GM04503 (cell line): ENCODE measurements at places on chromosomes 6 and 20.

DNA sequence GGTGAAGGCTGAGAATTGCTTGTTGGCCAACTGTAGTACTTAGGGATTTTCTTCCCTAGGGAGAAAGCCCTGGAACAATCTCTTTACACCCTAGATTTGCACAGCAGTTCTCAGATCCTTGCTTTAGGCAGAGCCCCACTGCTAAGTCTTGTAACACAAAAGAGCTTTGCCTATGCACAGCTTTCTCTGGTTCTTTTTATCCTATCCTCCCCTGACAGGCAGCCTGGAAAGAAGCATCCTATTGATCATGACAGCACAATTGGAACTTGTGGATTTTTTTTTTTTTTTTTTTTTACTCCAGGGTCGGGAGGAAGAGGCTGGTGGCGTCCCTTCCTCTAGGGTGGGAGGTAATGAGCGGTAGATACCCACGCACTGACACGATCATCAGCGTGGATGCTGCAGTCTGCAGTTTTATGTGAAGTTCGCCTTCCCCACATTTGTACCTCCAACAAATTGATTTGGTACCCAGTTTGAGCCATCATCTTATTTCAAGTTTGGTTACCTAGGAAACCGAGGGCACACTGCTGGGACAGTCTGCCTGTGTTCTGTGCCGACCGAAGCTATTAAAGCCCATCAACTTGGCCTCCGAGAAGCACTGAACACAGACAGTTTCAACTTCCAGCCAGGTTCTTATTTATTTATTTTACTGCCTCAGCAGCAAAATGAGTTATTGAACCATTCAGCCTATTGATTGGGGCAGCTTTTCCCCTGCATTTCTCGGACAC is 110.1 kb downstream of the NRN1 start:
- DNase-seq = no peak

DNA sequence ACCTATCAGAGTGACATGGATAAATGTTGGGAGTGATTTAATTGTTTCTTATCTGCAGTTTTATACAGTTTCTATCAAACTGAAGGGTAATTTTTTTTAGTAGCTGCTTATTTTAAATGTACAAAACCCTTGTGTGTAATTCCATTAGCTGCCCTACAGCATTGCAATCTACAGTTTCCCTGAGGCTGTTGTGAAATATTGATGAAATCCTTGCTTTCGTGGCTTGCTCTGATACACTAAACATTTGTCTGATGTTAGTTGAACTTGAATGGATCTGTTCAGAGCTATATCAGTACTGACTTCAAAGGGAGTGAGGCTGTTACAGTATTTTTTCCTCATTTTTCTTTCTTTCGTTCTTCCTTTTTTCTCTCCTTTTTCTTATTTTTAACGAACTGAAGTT is 255.4 kb downstream of the TSHZ2 start:
- no peak for DNase-seq

DNA sequence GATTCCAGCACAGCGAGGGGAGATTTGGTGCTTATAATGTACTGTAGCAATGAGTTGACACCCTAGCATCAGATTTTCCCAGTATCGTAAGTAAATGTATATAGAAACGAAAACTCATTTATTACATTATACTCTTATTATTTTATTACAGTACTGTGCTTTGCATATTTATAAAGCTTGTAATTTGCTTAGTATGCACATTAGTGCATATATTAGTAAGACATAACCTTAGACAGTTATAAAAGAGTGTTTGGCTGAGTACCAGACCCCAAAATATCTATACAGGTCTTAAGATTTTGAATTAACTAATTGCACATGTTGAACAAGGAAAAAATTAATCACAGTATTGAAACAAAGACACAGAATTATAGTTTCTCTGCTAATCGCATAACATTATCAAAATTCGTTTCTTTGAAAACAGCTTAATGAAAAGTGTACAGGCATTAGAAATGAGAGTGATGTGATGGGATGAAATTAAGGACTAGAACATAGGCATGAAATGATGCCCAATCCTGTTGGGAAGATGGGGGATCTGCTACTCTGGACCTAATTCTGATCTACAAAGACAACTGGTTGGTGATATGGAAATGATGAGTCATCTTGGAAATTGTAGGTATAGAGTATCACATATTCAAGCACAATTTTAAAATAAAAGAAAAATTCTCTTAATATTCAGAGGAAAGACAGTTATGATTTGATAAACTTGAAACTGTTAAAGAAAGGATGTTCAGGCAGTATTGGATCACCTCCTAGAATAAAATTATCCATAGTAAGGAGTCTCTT is 42.8 kb downstream of the STXBP5 start:
- no peak for DNase-seq

DNA sequence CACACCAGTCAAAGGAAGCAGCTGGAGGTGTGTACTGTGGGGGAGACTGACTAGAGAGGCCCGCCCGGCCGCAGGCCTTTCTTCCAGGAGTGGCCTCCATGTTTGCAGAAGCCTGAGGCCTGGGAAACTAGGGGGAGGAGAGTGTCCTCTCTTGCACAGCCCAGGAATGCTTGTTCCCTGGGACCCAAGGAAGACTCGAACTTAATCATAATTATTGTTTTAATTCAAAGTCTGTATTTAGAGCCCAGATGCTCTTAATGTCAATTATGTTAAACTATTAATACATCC is 23.1 kb downstream of the BNIP5 start:
- DNase-seq = no peak

- DNase-seq = no peak
Observed at GRCh38 chr6:113623129-113623528, 234.0 kb upstream of the MARCKS start.

GRCh38 chr6:35483490-35483889 is 13.4 kb downstream of the TEAD3 start:
- no peak for DNase-seq

DNA sequence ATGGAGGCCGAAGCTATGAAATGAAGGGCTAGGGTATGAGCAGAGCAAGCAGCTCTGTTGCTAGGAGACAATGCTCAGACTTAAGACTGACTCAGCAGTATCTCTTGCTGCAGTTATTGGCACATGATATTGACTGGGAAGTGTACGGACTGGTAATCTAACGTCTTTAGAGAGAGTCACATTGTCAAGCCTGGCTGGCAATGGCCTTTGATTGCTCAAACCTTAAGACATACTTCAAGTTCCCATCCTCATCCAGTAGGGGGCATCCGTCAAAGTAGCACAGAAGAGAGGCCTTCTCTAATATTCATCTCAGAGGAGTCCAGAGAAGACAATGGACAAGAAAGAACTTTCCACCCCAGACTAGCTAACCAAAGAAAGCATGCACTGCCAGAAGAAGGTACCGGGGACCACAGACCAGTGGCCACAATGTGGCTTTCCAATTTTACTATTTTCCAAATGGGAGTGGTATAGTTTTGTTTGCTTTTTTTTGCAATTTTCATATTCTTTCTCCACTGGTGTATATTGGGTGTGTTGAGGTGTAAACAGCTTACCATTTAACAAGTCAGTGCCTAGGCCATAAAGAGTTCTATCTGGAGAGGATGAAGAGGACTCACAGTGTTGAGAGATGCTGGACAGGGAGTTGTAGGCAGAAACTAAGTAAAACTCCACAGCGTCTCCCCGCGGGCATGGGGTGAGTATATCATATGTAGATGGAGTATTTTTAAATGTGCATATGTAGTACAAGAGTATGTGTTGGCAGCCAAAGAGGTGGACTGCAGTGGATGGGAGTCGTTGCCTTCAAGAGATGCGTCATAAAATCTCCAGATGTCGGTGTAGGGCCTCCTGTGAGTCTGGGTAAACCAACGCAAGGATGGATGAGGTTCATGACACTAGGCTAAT is 36.7 kb downstream of the LRFN2 start:
- peak; percentile 10 for DNase-seq

GRCh38 chr6:49151461-49151860 is 311.6 kb downstream of the MMUT start:
- no peak for DNase-seq

DNA sequence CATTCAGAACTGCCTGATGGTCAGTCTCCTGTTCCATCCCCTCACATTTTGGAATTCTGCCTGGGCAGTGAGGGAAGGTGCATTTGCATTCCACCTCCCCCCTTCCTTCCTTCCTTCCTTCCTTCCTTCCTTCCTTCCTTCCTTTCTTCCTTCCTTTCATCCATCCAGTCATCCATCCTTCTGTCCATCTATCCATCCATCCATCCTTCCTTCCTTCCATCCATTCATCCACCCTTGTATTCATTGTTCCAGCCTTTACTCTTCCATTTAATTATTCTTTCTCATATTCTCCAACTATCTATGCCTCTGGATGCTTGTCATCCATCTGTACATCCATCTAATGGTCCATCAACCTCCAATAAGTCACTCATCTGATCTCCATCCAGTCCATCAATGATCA is 14.0 kb downstream of the PCK1 start:
- DNase-seq = no peak

- no peak for DNase-seq
Observed at GRCh38 chr6:49733680-49734079, 10.5 kb downstream of the CRISP3 start.

DNA sequence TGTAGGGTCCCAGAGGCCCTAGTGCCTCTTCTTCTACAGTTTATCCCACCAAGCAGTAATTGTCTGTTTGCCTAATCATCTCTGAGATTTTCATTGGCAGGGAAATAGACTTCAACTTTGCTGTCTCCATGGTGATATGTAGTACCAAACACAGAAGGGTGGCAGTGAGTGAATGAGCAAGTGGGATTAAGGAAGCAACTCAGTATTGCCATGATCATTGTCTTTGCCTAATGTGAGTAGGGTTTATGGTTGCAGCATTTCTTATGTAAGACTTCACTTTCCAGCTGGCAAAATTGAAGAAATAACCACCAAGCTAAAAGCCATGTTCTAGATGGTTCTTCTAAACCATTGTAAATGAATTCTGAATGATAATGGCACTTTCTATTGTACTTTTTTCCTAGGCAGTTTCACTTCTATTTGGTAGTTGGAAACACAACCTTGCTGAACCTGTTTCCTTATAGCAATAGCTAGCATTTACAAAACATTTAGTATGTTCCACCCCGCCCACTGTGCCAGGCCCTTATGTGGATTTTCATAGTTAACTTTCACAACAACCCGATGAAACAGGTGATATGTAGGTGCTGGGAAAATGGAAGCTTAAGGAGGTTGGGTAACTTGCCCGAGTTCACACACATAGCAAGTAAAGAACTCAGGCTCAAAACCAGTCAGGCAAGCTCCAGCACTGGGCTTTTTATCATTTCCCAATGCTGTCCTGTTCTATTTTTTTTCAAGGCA is 32.0 kb downstream of the ZC2HC1B start:
- no peak for DNase-seq

DNA sequence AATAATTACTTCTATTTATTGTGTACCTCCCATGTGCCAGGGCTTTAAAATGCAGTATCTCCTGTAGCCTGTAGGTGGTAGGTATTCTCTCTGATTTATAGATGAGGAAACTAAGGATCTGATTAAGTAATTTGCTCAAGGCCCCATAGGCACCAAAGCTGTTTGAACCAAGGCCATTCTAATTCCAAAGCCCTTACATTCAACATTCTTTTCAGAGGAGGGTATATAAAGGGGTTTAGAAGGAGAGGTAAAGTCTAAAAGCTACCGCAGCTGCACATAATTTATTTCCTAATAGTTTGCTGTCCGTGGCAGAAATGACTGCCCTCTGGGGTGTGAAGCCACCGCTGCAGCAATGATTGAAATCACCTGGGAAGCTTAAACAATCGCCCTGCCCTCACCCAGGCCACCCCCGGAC is 95.0 kb upstream of the FAM8A1 start:
- no peak for DNase-seq

DNA sequence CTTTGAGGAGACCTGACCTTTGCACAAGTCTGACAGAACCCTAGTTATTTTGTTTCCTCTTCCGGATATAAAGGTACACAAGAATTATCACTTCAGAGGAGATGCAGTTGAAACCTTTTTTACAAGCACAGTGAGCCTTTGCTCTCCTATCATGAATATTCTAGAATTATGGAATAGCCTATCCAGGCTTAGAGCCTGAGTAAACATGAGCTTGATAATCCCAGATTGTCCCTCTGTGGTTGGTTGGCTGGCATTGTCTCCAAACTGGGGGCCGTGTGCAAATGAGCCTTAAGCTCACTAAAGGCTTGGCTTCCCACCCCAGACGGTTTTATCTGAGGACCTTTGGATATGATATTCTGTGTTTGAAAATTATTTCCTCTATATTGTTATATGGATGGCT is 32.0 kb downstream of the BTBD3 start:
- no peak for DNase-seq

- DNase-seq = no peak
Observed at GRCh38 chr20:59891581-59891980, 41.9 kb downstream of the SYCP2 start.

GRCh38 chr20:16810216-16810615 is 62.1 kb downstream of the OTOR start:
- DNase-seq = no peak

GRCh38 chr6:44593539-44593944 is 206.0 kb downstream of the CDC5L start:
- DNase-seq = peak; percentile 3

GRCh38 chr6:111339294-111339693 is 143.7 kb downstream of the REV3L start:
- DNase-seq = no peak

DNA sequence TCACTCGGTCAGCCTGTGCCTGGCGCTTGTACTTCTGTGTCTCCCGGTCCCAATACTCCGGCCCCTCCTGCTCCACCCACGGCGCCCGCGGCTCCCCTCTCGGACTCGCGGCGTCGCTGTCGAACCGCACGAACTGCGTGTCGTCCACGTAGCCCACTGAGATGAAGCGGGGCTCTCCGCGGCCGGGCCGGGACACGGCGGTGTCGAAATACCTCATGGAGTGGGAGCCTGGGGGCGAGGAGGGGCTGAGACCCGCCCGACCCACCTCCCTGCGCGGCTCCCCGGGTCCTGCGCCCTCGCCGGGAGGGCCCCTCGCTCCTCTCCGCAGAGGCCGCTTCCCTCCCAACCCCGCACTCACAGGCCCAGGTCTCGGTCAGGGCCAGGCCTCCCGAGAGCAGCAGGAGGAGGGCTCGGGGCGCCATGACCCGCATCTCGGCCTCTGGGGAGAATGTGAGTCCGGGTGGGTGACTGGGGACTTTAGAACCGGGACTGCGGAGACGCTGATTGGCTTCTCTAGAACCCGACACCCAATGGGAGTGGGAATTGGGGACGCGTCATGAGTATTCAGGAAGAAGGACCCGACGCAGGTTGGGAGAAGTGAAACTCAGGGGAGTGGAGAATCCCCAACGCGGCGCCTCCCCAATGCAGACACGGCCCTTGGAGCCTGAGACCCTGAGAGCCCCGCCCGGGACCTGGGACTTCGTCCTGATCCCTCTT is at the start of gene HLA-C:
Gene HLA-C, minus strand, starts transcription at position 452 of the 717 bp plus-strand sequence. Its CDS starts 21 bp downstream, at position 431.
- peak; percentile 82 for DNase-seq
